CD4-positive, alpha-beta T cell treated with Interleukin-2 at 100 ng/mL for 4 hours (primary cell): ENCODE measurements at places on chromosomes 3 and 15.

DNA sequence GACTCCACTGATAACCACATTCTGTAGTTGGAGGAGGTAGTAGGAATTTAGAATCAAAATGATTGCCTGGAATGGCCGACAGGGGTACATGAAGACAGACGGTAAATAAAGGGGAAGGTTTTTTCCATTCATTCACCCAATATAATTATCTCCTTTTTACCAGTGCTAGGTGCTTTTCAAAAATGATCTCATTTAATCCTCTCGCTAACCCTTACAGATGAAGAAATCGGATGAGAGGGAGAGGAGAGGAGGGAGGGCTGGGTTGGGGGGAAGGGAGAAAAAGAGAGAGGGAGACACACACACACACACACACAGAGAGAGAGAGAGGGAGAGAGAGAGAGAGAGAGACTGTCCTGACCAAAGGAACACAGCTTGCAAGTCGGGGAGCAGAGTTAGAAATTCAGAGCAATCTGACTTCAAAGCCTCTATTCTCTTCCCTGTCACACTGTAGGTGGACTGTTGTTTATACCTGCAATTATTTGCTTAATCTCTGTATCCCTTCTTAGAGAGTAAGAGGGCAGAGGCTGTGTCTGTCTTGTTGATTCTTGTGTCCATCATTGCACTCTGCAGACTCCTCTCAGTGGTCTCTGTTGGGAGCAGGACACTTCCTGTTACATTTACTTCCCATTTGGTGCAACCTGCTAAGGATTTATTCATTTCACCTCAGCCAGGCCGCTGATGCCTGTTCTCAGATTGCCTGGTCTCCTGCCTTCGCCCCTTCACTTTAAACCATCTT lies 18.7 kb upstream of the PAQR9 start:
- no peak for DNase-seq

DNA sequence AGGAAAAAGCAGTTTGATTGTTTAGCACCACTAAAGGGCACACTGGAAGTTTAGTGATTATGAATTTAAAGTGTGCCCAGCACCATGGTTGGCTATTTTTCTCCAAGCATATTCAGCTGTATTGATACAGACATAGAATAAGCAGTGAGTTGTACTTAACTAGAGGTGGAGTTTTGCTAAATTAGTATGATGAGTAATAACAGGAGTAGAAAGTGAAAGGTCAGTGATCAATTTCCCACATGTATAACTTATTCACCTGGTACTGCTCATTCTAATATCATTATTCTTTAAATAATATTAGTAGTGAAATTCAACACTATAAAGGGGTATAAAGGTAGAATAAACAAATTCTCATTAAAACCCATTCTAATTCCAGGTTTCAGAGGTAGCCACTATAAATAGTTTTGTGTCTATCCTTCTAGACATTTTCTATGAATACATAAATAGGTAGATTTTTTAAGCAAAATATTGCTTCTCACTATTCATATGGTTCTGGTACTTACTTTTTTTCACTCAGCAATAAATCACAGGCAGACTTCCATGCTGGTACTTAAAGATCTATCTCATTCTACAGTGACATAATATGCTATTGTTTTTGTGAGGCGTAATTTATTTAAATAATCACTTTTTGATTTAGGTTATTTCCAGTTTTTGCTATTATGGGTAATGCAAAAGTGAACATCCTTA lies 732.9 kb downstream of the VGLL3 start:
- DNase-seq, result no peak

DNA sequence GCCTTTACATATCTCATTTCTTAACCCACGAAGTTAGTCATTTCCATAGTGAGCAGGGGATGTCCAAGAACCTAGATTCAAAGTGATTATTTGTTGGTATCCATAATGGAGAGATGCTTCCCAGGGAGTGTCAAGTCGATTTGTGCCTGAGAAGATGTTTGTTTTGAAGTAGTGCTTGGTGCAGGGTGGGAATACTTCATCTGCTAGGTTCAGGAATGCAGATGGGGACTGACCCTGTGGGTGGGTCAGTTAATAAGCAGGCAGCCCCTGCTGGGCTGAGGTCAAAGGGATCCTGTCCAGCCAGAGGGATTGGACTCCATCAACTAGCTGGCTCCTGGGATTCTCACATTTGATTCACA lies 44.1 kb upstream of the VILL start:
- DNase-seq, result no peak

DNA sequence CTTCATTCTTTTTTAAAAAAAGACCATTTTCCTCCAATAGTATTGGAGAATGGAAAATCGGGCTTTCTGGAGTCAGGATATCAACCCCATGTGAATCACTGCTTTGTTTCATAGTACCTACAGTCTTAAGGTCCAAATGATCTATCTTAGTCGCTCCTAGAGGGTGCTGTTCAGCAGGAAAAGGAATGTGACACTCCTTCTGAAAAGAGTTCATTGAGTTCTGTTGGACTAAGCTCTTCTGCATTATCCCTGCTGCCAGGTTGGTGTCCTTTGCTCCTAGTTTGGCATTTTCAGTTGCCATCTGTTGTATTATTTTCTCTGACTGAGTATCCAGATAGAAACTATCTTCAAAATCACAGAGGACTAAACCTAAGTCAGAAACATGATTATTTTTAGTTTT lies 57.2 kb downstream of the POLQ start:
- DNase-seq, result no peak

GRCh38 chr3:58560771-58561311 lies 16.4 kb downstream of the FAM107A start:
- no peak for DNase-seq

- DNase-seq, result no peak
These were observed 6.0 kb downstream of the PLCL2 start for GRCh38 chr3:16890597-16891333.

DNA sequence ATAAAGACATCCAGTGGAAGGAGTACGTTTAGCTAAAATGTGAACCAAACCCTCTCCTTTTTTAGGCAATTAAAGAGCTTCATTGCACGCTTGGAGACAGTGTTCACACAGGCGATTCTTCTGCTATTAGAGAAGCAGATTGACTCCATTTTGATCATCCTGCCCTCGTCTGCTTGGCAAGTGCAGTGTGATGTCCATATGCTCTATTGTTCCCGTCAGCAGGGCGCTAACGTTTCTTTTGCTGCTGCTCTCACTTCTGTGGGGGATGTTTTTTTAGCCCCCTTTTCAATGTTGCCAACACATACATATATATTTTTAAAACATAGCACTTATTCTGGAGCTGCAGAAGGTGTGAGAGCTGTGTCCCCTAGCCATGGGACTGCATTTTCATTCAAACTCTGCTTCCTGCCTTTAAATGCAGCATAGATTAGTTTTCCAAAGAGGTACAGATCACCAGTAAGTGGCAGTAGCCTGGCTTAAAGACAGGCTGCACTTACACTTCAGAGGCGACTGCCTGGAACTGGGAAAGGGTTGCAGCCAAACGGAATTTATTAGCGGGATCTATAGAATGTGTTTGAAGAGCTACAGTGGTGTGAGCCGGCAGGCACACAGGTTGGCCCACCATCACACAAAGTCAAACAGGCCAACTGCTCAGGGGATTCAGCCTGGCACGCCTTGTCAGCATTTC lies 292.6 kb upstream of the DPH6 start:
- DNase-seq, result no peak

- DNase-seq, result no peak
These were observed 16.5 kb downstream of the ANXA2 start for GRCh38 chr15:60381148-60381788.

- no peak for DNase-seq
These were observed 33.2 kb upstream of the SECISBP2L start for GRCh38 chr15:49079340-49080039.

DNA sequence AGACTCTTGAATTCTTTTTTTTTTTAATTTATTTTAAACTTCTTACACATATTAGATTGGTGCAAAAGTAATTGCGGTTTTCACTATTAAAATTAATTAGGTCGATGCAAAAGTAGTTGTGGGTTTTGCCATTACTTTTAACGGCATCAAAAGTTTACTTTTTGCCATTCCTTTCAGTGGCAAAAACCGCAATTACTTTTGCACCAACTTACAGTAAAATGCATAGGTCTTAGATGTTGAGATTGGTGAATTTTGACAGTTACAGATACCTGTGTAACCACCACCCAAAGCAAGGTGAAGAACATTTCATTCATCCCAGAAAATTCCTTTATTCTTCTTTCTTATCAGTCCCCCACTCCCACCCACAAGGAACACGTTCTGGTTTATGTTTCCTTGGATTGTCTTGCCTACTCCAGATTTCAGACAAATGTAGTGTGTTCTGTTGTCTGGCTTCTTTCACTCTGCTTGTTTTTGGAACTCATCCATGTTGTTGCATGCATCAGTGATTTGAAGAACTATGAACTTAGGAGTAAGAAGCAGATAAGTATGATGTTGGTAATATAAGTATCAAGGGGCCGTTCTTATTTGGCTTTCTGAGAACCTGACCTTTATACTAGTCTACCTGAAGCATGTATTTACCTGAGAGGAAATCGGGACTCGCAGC lies 198.4 kb upstream of the UBE2E1 start:
- DNase-seq, result no peak

- peak; percentile 35 for DNase-seq
These were observed 48.8 kb downstream of the PDE8A start for GRCh38 chr15:85030301-85030929.

GRCh38 chr3:49009396-49009795 lies 2.2 kb downstream of the WDR6 start:
- DNase-seq, result no peak
